Suprapubic skin (tissue), 4 donors: ENCODE measurements at places on chromosomes 1 and 21.

DNA sequence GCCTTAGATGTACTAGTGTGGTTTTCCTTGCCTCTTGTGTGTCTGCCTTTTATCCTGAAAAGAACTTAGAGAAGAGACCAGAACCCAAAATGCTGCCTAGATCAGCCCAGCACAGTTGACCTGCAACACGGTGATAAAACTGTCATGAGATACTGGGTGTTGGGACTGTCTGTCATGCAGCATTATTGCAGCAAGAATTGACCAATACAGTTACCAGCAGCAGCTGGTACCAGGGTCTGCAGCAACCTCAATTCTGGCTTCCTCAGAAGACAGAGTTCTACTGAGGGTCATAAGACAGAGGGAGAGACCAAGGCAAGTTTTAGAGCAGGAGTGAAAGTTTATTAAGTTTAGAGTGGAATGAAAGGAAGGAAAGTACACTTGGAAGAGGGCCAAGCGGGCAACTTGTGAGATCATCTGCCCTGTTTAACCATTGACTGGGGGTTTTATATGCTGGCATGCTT is 182.0 kb downstream of the DYRK1A start:
- H3K36me3 ChIP-seq: no peaks in the 10 kb centered on the region
- H3K27me3 ChIP-seq: peaks cover 9% of the 10 kb centered on the region
- H3K4me3 ChIP-seq: no peak overlapping the region
- DNase-seq: no peak

DNA sequence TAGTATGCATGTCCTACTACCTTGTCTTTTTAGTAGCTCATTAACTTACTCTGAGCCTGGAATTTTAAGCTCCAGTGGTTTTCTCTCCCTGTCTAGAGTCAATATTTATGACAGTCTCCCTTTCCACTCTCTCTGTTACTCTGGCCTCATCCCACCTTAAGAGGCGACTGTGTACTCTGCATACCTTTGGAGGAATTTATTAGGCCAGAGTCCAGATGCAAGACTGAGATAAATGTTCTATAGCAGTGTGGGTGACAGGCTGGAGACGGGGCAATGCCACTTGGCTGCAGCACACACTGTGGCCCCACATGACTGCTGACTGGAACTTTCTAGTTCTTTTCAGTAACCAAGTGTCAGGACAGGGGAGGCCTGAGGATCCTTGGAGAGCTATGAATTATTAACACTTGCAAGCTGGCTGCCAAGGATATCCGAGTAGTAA is 4.1 kb upstream of the PDZK1 start:
- H3K4me3 ChIP-seq: no peak overlapping the region
- DNase-seq: no peak
- no peaks in the 10 kb centered on the region for H3K4me1 ChIP-seq
- H3K27me3 ChIP-seq: no peaks in the 10 kb centered on the region
- H3K27ac ChIP-seq: no peak overlapping the region
- no peaks in the 10 kb centered on the region for H3K36me3 ChIP-seq

DNA sequence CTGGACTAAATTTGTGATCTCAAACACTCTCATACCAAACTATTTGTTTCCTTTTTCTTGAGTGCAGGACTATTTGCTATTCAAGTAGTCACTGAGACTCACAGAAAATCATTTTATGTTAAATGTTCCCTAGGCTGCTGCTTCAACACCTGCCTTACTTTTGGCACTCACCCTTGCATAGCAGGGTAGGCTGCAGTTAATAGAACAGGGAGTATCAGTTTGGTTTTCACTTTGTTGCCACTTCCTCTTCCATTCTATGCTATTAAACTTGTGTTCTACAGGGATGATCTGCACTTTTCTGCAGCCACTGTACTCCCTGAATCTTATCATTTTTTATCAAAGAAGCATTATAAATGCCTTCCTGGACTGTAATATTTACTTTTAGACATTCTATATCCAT is 148.7 kb upstream of the PRMT6 start:
- no peak overlapping the region for H3K27ac ChIP-seq
- DNase-seq: no peak
- H3K36me3 ChIP-seq: no peaks in the 10 kb centered on the region
- no peaks in the 10 kb centered on the region for H3K27me3 ChIP-seq

DNA sequence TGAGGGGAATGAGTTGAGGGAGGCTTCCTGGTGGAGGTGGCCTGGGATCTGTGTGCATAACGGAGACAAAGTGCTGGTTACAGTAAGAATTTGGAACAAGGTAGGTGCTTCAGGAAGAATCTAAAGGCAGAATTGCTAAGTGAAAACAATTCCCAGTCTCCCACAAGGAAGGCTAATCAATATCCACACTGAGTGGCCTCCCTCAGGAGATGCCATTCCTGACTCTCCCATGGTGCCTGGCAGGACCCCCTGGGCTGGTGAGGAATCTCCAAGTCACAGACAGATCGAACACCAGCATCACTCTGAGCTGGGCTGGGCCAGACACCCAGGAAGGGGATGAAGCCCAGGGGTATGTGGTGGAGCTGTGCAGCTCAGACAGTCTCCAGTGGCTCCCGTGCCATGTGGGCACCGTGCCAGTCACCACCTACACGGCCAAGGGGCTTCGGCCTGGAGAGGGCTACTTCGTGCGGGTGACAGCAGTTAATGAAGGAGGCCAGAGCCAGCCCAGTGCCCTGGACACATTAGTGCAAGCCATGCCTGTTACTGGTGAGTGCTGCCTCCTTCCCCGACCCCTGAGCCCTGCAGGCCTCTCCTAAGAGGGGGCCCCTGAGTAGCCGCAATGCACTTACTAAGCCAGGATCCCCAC is 30.7 kb downstream of the IGFN1 start:
- no peak for DNase-seq
- no peaks in the 10 kb centered on the region for H3K4me1 ChIP-seq
- H3K36me3 ChIP-seq: no peaks in the 10 kb centered on the region

- H3K4me3 ChIP-seq: peak overlapping the region; percentile 49
- DNase-seq: peak; percentile 84
- no peaks in the 10 kb centered on the region for H3K36me3 ChIP-seq
Measured at GRCh38 chr21:45975020-45975666, 6.4 kb upstream of the COL6A1 start.
